Stimulated activated CD8-positive, alpha-beta memory T cell treated with anti-CD3 and anti-CD28 coated beads, Interleukin-15, amount 100 ng/mL, for 48 hours (primary cell): ENCODE measurements at places on chromosomes 4 and X.

DNA sequence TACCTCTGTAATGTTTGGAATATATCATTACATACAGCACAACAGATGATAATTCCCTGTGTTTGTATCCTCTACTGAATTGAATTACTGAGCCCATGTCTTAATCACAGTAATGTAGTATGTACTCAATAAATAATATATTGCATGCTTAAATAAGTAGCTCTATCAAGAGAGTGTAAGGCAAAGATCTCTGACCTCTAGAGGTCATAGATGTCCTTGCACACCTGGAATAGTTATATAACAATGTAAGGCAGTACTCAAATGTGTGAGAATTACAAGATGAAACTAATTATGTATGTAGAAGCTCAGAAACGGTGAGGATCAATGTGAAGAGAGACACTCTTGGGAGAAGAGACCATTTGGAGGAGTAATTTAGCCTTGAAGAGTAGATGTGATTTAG, 14.3 kb upstream of the GCNA start:
- DNase-seq: no peak

- DNase-seq: no peak
Observed at GRCh38 chr4:168449719-168450452, 30.4 kb downstream of the DDX60L start.

DNA sequence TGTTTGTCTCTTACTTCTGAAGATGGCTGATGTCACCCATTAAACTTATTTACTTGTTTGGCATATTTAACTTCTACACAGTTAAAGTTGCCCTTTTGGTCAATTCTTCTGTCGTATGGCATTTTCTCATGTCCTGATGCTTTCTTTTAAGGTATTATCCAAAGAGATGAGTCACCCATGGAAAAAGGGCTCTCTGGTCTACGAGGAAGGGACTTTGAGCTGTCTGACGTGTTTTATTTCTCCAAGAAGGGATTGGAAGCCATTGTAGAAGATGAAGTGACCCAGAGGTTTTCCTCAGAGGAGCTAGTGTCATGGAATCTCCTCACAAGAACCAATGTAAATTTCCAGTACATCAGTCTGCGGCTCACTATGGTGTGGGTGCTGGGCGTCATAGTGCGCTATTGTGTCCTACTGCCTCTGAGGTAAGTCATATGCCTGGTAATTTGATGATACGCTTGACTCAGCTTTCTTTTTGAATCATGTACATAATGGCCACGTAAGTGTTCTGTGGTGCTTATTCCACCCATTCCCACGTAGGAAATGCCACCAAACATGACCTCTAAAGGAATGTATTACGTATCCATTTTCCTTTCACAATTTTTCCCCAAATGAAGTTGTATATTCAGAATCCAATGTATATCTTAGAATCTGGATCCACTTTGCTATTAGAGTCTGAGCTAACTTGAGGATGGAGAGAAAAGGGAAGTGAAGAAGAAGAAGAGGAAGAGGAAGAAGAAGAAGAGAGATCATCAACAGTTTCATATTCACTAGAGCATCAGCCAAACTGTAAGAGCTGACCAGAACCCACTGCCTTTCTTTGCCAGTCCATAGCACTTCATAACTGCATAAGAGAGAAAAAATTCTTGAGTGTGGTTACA, 45.7 kb downstream of the GPAT3 start:
- DNase-seq: no peak

GRCh38 chr4:5444918-5445517, 263.3 kb downstream of the EVC2 start:
- no peak for DNase-seq

DNA sequence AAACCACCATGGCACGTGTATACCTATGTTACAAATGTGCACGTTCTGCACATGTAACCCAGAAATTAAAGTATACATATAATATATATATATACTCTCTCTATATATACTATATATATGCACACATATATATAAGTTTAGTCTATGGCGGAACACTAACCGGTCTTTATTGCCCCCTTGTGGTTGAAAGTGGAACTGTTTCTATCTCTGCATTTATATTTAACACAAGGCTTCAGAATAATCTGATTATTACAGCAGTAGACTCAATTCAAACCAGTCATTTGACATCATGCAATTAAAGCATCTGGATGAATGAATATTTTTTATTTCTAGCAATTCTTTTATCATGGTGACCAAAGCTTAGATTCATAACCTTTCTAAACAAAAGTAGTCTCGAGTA, 14.6 kb downstream of the RAB9B start:
- no peak for DNase-seq

GRCh38 chr4:138535316-138535715, 293.2 kb upstream of the SLC7A11 start:
- DNase-seq: no peak

DNA sequence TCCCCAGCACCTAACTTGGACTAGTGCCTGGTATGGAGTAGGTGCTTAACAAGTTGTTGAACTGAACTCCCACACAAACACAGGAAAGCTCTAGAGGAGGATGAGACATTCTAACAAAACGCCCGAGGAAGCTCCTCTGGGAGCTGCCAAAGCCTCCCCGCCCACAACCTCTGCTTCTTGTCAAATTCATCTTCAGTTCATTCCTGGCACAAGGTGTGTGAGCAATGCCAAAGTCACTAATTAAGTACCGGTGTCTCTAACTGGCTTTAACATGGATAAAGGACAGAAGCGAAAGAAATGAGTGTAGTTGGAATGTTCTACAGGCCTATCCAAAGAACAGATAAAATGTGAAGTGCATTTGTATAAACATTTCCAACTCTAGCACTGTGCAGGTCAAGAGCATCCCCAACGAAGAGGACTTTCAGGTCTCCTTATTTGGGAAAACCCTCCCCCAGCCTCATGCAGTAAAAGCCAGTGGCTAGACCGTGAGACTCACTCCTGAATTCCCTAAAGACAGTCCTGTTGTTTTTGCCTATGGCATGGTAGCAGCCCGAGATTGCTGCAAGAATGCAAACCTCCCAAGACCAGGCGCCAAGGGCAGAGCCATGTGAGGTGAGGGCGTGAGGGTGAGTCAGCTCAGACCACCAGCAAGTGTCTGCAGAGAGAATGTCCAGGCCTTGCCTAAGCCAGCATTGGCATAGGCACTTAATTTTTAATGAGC, 72.2 kb upstream of the KLF3 start:
- no peak for DNase-seq

GRCh38 chr4:142683997-142684396, 162.1 kb downstream of the INPP4B start:
- DNase-seq: no peak

GRCh38 chr4:109554971-109555370, 5.1 kb upstream of the MCUB start:
- no peak for DNase-seq

DNA sequence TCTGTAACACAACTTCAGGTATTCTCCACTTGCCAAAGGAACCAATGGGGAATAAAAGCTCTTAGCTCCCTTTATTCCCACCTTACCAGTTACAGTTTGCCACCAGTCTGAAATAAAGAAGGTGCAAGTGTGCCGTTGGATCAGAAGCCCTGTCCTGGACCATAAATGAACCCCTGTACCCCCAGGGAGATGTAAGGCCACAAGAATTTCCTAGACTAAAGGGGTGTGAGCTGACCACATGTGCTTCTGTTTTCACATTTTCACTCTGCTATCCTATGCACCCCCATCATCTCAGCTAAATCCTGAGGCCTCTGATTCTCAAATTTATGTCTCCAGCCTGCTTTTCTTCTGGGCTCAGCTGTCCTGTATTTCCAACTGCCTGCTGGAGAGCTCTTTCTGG, 221.2 kb downstream of the SPRY1 start:
- no peak for DNase-seq

DNA sequence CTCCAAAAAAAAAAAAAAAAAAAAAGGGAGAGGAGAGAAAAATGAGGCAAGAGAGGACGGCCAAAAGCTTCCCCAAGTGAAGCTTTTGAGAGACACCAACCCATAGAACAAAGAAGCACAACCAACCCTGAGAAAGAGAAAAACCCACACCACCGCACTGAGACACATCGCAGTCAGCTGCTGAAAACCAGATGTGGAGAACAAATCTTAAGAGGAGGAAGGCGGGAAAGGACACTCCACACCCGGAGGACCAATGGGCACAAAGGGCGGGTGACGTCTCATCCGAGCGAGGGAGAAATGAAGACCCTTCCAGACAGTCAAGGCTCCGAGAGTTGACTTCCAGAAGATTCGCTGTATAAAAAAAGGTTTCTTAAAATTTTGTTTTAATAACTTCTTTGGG, 112.1 kb downstream of the AFAP1 start:
- no peak for DNase-seq

- DNase-seq: no peak
Observed at GRCh38 chrX:840556-840955, 210.0 kb downstream of the SHOX start.

GRCh38 chrX:135544338-135544948, 24.0 kb downstream of the INTS6L start:
- no peak for DNase-seq
